NCI-H187 treated with DMSO at 0.1 percent for 48 hours (cell line): ENCODE measurements at places on chromosomes 13 and 19.

GRCh38 chr19:10008184-10008765 is 2.0 kb downstream of the COL5A3 start:
- DNase-seq = no peak

GRCh38 chr19:50657712-50658440 is 8.6 kb downstream of the C19orf81 start:
- no peak for DNase-seq

GRCh38 chr13:54162069-54162468 is 1133.5 kb downstream of the OLFM4 start:
- no peak for DNase-seq

GRCh38 chr19:16003391-16003790 is 54.6 kb downstream of the OR10H4 start:
- no peak for DNase-seq

GRCh38 chr13:94169454-94170144 is 309.9 kb downstream of the DCT start:
- no peak for DNase-seq

- no peak for DNase-seq
Observed at GRCh38 chr13:84439108-84439507, 556.8 kb upstream of the SLITRK1 start.
